Esophagus muscularis mucosa (tissue), 4 donors: ENCODE measurements at places on chromosomes 12 and 14. TPM values are rescaled to one million over a fixed set of nuclear protein-coding genes. Genes with fewer than 3 reads are reported as not detected.

NAP1L1 gene
- 389 TPM for total RNA-seq

PHLDA1 gene
- 5.4 TPM for total RNA-seq

GRCh38 chr12:54430471-54431069, 11.5 kb upstream of the ITGA5 start:
- H3K27ac ChIP-seq: peak overlapping the region; percentile 47
- peaks cover 80% of the 10 kb centered on the region for H3K4me1 ChIP-seq
- H3K27me3 ChIP-seq: no peaks in the 10 kb centered on the region
- peak overlapping the region; percentile 1 for H3K4me3 ChIP-seq
- DNase-seq: no peak
- H3K36me3 ChIP-seq: no peaks in the 10 kb centered on the region

- no peaks in the 10 kb centered on the region for H3K36me3 ChIP-seq
- H3K27ac ChIP-seq: no peak overlapping the region
- H3K4me3 ChIP-seq: no peak overlapping the region
- peaks cover 4% of the 10 kb centered on the region for H3K27me3 ChIP-seq
- DNase-seq: peak; percentile 39
Measured at GRCh38 chr12:129211862-129212630, 358.8 kb downstream of the GLT1D1 start.

GRCh38 chr12:48995086-48995879, 3.9 kb downstream of the DDN start:
- peak; percentile 96 for DNase-seq
- H3K27ac ChIP-seq: no peak overlapping the region
- H3K27me3 ChIP-seq: peaks cover 6% of the 10 kb centered on the region

GRCh38 chr14:52690983-52691760, 4.2 kb downstream of the ERO1A start:
- DNase-seq: no peak
- H3K27me3 ChIP-seq: no peaks in the 10 kb centered on the region
- H3K4me1 ChIP-seq: peaks cover 41% of the 10 kb centered on the region
- H3K4me3 ChIP-seq: no peak overlapping the region
- H3K36me3 ChIP-seq: no peaks in the 10 kb centered on the region
